ENCODE measurements at places on chromosomes 6 and 20. TPM values are rescaled to one million over a fixed set of nuclear protein-coding genes. Genes with fewer than 3 reads are reported as not detected.

- peak; percentile 68 for DNase-seq
These were observed 35.1 kb upstream of the BTN3A2 start for GRCh38 chr6:26329763-26330511.

- peak; percentile 83 for DNase-seq
These were observed 1252.8 kb upstream of the GJE1 start for GRCh38 chr6:140879946-140880345.

DNA sequence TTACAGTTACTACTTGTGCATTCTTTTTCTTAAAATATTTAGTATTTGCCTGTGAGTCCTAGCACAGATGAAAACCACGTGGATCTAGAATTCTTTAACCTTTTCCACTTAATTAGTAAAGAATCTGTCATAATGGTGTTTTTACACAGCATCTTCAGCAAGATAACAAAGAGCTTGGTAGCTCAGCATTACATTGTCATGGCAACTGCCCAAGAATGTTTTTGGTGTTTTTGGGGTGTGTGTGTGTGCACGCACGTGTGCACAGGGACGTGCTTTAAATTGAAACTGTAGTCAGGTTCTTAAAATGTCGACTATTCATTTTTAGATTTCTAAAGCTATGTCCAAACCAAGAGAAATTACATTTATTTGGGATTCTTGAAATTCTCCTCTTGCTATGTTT, 108.0 kb downstream of the FIG4 start:
- DNase-seq, result no peak

GRCh38 chr6:115863211-115863610, 197.5 kb downstream of the FRK start:
- DNase-seq, result no peak

DNA sequence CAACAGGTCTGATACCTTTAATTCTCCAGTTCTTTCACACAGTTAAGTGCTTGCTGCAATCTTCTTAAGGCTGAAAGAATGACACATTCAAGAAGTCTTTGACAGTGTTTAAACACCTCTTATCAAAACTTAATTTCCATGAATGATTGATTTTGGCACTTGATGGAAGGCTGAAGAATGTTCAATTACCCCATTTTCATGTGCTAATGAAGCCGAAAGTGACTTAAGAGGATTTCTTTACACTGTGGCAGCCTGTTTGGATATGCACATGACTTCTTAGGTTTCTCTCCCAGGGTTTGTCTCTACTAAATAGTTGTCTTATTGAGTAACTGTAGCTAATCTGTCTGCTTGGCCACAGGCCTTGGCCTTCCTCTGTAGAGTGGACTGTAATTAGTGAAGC, 81.1 kb upstream of the PRDM1 start:
- DNase-seq, result peak; percentile 59

GRCh38 chr6:170149681-170150589, 140.9 kb downstream of the DLL1 start:
- no peak for DNase-seq

DNA sequence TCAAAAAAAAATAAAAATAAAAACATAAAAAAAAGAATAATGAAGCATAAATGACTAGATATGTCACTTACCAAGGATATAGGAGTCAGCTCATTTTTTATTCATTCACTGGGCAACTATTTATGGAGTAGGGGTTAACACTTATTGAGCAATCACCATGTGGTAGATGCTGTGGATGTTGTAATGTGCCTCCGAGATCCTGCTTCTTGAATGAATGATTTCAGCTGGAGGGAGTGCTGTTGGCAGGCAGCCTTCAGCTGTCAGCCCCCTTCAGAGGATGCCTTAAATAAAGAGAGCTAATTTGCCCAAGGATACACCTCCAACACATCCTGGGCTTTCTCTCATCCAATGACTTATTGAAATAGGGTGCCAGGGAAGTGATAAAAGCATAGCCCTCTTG, 229.5 kb upstream of the DTNBP1 start:
- DNase-seq, result no peak

Gene C4B
- total RNA-seq, result 0.54 TPM

Gene PAX1
- not detected for total RNA-seq

DNA sequence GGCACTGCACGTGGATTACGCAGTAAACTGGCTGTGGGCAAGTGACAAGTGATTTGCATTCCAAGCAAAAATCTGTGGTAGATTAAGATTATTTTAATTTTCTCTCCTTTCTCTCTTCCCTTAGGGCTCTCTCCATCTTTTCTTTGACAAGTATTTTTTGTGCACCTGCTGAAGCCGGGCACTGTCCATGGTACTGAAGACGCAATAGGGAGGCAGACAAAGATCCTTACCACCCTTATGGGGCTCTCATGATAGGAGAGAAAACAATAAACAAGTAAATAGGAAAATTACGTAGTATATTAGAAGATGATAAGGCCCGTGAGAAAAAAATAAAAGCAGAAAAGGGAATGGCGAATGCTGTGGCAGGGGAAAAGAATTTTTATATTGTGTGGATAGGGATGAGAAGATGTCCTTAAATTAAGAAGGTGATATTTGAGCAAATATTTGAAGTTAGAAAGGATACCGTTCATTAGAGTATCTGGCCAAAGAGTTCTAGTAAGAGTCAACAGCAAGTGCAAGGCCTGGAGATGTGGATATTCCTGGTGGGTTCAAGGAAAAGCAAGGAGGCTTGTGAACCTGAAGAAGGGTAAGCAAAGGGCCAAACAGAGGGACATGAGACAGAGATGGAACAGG, 146.0 kb downstream of the LAMP5 start:
- peak; percentile 20 for DNase-seq
